Upper lobe of right lung (tissue), 1 donor: ENCODE measurements at places on chromosomes 4 and X. TPM values are rescaled to one million over a fixed set of nuclear protein-coding genes. Genes with fewer than 3 reads are reported as not detected.

The LONRF3 gene
- total RNA-seq, result 24.4 TPM

DNA sequence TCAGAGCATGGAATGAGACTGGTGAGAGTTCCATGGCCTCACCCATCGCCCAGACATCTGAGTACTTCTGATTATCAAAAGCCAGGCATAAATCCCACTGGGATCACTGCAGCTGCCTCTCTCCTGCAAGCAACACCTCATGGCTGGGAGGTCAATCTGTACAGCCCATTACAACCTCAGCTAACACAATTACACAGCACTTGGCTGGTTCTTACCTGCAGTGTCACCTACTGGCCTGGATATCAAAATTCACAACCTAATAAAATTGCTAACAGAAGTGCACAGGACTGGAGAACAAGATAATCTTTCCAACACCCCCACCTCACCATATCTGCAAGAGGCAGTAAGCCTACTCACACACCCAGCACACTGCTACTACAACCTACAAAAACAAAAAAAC, 341.7 kb upstream of the NDST3 start:
- no peak overlapping the region for H3K27ac ChIP-seq
- H3K4me3 ChIP-seq, result no peak overlapping the region
- no peaks in the 10 kb centered on the region for H3K27me3 ChIP-seq
- H3K4me1 ChIP-seq, result no peaks in the 10 kb centered on the region
- no peak for DNase-seq
- no peaks in the 10 kb centered on the region for H3K36me3 ChIP-seq

GRCh38 chr4:150540959-150541360, 41.0 kb upstream of the MAB21L2 start:
- no peak overlapping the region for H3K27ac ChIP-seq
- no peak for DNase-seq
- H3K27me3 ChIP-seq, result no peaks in the 10 kb centered on the region
- no peaks in the 10 kb centered on the region for H3K4me1 ChIP-seq
- no peaks in the 10 kb centered on the region for H3K36me3 ChIP-seq
- H3K4me3 ChIP-seq, result no peak overlapping the region

DNA sequence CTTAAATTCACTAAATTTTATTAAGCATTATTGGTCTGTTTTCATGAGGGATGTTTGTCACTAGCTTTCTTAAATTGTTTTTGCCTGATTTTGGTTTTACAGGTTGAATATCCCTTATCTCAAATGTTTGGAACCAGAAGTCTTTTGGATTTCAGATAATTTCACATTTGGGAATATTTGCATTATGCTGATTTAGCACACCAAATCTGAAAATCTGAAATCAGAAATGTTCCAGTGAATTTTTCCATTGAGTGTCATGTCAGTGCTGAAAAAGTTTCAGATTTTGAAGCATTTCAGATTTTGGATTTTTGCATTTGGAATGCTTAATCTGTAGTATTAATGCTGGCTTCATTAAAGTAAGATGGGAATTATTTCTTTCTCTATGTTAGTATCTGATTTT, 14.7 kb downstream of the FAM193A start:
- H3K27me3 ChIP-seq, result no peaks in the 10 kb centered on the region
- H3K36me3 ChIP-seq, result no peaks in the 10 kb centered on the region
- no peak overlapping the region for H3K4me3 ChIP-seq
- no peak for DNase-seq
- H3K27ac ChIP-seq, result no peak overlapping the region

DNA sequence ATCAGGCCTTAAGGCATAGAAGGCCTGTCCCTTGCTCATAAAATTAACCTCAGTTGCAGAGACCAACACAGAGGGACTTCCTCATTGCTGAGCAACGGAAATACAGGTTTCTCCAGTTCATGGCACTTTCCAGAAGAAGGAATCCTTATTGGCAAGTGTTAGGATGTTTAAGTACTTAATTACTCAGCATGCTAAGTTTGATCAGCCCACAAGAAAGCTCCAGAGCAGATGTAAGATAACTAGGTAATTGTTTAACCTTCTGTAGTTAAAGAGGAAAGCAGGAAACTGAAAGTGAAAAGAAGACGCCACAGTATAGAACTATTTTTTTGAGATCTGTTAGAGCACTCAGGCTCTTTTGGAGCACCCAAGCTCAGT, 33.5 kb downstream of the SMS start:
- H3K4me3 ChIP-seq, result no peak overlapping the region
- DNase-seq, result no peak
- no peaks in the 10 kb centered on the region for H3K4me1 ChIP-seq
- H3K27ac ChIP-seq, result peak overlapping the region; percentile 66
- peaks cover 5% of the 10 kb centered on the region for H3K36me3 ChIP-seq
